ENCODE measurements at places on chromosomes 5 and 9.

DNA sequence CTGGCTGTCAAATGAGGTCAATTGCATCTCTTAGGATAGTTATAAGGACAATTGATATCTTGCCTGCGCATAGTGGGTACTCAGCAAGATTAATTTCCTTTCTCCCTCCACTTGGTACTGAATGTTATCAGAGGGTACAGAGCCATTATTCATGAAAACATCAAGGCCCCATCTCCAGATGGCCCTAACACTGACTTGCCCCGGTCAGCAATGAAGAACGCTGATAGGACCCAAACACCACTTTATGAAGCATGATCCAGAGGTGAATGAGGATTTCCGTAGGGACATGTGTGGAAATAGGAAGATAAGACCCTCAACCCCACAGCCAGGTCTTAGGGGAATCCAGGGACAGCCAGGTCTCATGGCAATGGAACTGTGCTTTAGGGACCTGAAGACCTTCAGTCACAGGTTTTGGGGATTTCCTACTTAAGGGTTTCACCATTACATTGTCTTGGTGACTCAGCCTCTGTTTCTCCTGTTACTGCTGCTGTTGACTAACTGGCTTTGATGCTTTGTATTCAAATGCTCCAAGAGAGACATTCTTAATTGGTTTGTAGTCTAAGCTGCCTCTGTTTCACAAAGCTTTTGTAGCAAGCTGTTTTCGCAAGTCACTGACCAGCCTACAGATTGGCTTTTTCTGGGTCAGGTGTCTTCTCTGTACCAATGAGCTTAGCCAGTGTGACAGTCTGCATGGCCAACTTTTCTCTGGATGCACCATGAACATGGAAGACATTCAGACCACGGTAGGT is 35.3 kb upstream of the IQGAP2 start:
- no peak for DNase-seq

GRCh38 chr5:18765304-18765703 is 1131.0 kb downstream of the TAF11L14 start:
- DNase-seq, result no peak

DNA sequence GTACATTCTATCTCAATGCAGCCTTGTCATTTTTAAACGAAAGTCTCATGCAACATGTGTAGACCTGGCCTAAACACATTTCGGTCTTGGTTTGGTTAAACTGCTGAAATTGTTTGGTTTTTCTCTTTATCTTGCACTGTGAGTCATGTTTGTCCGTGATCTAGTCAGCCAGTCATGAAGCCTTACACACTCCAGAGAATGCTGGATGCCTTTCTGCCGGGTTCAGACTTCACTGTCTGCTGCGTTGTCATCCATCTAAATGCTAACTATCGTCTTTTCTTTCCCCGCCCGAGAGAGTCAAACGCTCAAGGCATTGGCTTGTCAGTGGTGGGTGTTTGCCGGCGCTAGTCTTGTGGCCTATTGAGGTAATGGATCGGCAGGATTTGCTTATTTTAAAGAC is 1194.6 kb upstream of the WWC1 start:
- no peak for DNase-seq

DNA sequence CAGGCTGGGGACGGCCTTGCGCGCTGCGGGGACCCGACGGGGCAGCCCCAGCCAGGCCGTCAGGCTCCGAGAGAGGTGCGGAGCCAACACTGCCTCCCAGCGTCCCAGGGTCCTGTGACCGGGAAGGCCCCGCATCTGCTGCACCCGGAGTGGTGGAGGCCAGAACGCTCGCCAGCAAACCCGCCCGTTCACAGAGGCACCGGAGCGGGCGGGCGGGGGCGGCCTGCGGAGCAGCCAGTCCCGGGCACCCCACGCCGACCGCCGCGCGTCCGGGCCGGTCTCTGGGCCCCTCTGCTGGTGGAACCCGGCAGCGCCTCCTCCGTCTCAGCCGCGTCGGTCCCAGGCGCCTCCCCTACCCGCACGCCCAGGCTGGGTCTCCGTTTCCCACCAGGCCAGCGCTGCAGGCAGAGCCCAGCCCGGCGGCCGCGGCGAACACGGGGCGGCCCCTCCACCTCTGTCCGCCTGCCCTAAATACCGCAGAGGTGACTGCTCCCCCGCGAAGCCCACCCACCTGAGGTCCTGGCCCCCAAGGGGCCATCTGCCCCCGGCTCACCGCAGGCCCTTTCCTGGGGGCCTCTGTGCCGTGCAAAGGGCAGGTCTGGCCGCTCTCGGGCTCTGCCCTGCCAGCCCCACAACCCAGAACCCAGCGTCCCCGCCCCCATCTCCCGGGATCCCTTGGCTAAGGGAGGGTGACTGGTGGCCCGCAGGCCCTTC is 15.9 kb downstream of the EXD3 start:
- peak; percentile 68 for DNase-seq

- no peak for DNase-seq
These were observed 26.9 kb upstream of the RNF38 start for GRCh38 chr9:36426945-36427344.

GRCh38 chr5:95861221-95861863 is 38.8 kb upstream of the GLRX start:
- no peak for DNase-seq

DNA sequence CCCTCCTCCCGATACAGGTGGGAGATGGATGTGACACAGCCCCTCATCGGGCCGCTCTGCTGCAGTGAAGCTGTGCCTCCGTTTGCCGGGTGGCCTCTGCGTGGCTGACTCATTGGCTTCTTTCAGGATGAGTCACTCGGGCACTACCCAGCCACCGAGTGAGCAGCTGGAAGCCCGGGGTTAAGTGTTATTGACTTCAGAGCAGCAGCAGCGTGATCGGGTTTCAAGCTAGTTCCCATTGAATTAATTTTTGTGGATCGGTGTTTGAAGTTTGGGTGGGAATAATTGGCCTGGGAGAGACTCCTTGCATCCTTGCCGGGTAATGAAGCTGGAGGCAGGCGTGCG is 266.4 kb upstream of the IRX4 start:
- DNase-seq, result no peak

GRCh38 chr5:172640822-172641358 is at the start of gene NEURL1B:
Gene NEURL1B (plus strand): TSS chr5:172641263. CDS start chr5:172641407, 144 bp downstream.
- DNase-seq, result peak; percentile 27

DNA sequence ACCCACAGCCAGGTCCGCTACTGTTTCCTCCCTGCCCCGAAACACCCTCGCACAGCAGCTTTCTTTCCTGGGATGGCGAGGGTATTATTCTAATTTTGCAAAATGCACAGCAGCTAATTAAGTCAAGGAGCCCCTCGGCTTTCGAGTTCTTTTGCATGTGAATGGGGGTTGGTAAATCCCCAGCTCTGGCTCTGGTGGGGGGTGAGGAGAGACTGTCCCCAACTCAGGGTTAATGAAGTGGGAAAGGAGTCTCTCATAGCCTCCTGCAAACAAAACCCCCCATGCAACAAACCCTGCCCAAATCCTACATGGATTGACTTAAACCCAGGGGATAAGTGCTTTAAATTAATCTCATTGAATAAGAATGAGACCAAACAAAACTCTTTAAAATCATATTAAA is 8.8 kb downstream of the BARHL1 start:
- DNase-seq, result no peak

DNA sequence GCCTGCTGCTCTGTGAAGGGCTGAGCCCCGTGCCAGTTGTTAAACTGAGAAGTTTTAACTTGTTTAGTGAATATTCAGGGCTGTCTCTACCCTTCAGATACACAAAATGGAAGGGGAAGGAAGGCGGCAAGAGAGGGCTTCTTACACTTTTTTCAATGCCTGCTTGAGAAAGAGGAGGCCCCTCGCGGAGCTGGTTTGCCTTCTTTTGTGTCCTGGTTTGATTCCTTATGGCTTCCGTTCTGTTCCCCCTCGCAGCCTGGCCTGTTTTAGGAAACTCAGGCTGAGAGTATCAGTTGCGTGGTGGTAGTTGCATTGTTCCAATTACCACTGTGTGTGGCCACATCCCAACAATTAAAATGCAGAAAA is 1.0 kb downstream of the FAM53C start:
- DNase-seq, result no peak

DNA sequence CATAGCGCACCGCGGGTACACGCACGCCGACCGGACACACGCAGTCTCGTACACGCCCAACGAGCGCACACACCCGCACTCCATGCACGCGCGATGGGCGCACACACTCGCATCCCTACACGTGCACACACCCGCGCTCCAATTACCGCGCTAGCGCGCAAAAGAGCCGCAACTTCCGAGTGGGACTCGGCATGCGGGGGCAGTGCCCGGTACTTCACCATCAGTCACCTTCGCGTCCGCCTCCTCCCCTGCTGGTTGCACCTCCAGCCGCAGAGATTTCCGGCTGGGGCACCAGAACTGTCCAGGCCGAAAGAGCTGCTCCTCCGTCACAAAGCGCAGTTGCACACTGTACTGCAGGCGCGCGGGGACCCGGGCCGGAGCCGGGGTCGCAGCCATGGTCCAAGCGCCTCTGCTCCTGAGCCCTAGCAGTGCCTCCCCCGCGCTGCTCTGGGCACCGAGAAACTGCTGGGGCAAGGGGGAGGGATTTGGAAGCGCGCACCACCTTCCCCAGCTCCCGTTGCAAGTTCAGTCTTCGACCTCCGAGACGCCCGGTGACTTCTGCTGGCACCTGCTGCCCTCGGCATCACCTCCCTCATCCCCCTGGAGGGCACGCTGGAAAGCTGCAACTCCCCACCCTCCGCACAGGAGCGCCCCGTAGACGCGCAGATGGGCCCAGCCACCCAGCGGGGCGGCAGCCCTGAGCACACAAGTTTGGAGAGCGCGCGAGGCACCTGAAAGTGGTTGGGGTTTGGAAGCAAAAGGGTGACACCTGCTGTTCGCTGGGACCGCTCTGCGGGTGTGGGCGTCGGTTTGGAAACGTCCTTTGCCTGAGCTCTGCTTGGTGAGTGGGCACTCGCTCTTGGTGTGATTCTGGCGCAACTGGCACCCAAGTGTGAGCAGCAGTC is 337.4 kb upstream of the PUM3 start:
- DNase-seq, result peak; percentile 15

GRCh38 chr5:127944125-127944524 is 139.4 kb upstream of the SLC12A2 start:
- DNase-seq, result no peak

DNA sequence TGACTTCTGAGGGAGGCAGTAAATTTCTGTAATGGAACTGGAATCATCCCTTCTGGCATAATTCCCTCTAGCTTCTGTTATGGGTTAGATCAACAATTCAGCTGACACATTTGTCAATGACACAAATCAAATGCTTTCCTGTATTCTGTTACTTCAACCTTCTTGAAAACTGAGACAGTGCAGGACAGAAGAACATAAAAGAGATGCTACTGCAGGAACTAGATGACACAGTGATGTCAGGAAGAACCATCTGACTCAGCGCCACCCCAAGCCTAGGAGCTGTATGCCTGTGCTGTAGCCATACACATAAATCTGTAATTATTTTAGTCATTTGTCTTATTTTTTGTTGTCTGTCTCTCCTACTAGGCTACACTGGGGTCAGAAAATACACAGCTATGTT is 18.2 kb upstream of the CEP120 start:
- peak; percentile 10 for DNase-seq
